NCI-H1694 (cell line): ENCODE measurements at places on chromosomes 12 and 14.

DNA sequence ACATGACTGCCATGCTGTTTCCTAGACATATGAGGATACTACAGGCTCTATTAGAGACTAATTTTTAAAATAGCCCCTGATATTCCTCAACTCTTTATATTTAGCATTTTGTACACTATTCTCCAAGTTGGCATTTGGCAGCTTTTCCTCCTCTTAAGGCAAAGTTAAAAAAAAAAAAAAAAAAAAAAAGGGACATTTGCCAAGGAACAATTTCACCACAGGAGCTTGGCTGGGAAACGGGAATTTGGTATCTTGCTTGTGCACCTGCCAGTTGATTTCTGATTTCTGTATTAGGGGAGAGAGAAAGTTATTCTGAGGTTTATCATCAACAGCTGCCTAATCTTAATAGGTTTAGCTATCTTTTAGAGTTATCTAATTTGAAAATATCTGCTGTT, 87.2 kb downstream of the CAND1 start:
- no peak for DNase-seq

GRCh38 chr14:61836184-61836583, 74.0 kb downstream of the SNAPC1 start:
- DNase-seq = no peak

DNA sequence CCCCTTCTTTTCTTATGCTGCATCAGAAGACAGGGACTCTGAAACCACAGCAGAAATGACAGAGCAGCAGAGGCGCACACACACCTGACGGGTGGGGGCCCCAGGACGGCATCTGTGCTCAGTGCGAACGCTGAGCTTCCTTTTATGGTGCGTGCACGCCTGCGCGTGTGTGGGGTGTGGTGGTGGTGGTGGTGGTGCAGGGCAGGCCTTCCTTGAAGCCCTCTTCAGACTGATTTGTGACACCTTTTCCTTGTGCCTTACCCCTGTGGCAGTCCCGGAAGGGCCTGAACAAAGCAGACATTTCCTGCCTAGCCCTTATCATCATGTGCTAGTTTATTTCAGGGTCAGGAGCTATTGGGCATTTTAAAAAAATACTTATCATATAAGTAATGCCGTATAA, 75.7 kb downstream of the TSPAN9 start:
- DNase-seq = no peak

DNA sequence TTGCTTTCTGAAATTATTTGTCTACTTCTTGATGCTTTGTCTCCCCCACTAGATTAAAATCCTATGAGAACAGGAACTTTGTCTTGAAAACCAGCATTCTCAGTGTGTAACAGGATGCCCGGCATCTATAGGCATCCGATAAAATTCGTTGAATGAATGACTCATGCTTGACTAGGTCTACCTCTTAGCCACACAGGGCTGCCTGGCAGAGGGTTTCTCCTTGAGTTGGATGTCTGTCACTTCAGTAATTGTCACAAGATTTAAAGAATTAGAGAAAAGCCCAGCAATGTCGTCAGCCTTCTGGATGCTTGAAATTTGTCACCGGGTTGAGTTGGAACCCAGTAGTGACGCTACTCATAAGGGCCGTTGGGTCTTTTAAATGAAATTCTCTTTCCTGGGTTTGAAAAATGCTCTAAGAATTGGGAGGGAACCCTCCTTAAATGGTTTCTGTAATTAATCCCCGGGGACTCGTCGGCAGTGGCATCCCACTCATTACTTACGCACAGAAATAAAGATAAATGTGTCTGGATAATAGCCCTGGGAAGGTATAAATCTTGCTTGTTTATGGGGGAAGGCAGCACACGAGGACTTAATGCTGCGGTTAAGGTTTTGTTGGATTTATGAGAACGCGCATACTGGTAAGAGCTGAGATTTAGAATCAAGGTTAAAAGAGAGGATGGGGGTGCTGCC, 194.1 kb downstream of the AACS start:
- no peak for DNase-seq

DNA sequence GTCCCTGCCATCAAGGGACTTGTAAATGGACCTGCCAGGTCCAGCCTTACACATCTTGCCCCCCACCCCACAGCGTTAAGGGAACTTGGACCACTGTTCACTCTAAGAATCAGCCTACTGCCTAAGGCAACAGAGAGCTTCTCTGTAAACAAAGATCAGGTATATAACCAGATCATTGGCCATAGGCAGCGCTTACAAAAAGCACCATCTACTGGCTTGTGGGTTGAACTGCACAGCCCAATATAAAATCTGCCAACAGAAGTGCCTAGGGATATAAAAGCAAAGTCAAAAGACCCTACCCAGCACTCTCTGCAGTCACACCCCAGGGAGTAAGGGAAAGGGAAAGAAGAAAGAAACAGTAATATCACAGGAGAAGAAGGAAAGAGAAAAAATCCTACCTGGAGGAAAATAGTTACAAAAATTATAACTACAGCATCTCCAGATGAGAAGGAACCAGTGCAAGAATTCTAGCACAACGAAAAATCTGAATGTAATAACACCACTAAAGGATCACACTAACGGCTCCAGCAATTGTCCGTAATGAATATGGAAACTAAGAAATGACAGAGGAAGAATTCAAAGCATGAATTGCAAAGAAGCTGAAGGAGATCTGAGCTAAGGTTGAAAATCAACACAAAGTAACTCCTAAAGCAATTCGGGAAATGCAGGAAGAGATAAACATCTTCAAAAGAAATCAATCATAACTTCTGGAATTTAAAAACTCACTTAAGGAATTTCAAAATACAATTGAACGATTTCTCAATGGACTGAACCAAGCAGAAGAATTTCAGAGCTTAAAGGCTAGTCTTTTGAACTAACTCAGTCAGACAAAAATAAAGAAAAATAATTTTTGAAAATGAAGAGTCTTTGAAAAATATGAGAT, 95.2 kb upstream of the PCED1B start:
- DNase-seq = no peak

GRCh38 chr12:115437061-115437567, 753.1 kb upstream of the TBX3 start:
- no peak for DNase-seq

DNA sequence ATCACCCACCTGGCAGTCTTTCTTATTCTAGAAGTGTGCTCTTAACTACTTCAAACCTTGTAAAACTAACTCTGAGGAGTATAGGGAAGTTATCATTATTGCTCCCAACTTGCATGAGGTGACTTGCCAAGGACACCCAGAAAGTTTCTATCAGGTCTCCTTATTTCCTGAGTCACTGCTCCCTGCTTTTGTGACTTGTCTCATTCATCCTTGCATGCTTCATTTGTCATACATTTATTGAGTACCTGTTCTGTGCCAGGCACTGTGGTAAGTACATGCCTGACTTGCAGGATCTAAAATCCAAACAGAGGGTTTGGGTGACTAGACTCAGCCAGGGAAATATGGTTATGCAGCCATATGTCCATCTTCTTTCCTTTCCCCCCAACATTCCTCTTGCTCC, 25.5 kb downstream of the CFAP251 start:
- DNase-seq = no peak

DNA sequence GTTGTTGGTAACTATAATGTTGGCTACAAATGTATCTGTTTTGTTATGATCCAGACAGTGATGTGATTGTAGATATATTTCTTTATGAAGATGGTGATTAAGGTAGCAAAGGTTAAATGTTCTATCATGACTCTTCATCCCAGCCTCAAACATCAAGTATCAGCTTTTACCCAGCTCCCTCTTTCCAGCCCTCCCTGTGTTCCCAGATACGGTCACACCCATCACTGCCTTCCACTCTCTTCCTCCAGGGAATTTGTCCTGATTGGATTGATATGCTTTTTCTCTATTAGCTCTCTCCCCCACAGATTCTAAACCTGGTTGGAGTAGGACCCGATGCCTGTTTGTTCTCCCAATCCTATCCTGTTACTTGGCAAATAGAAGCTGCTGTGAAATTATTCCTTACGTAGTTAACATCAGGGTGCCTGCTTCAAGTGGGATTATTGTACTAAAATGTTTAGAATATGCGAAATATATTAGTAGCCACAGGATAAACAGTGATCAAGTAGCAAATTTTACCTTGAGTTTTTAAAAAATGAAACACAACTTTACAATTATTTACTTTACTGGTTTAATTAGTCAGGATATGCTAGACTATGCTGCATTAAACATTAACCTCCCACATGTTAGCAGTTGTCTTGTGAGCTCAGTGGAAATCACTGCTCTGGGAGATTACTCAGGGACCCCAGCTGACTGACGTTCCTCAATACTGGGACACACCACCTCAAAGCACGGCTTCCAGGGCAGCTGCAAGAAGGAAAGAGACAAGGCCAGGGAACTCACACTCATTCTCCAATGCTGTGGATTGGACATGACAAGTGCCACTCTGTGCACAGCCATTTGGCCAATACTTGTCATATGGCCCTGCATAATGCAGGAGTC, 165.3 kb downstream of the ALX1 start:
- no peak for DNase-seq

DNA sequence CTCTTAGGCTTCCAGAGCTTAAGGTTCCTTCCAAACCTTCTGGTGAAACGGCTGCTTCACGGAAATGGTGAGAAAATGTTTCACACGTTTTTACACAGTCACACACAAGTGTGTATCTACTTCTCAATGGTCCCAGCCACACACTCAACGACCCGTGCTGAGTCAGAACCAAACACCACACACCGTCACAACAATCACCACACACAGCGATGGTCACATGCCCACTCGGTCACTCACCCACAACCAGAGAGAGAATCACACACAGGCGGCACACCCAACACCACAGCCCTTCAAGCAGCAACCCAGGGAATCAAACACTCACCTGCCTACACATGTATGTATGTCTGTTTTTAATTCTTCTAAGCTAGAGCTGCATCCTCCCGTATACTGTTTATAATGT, 12.6 kb upstream of the PLEKHD1 start:
- DNase-seq = no peak

DNA sequence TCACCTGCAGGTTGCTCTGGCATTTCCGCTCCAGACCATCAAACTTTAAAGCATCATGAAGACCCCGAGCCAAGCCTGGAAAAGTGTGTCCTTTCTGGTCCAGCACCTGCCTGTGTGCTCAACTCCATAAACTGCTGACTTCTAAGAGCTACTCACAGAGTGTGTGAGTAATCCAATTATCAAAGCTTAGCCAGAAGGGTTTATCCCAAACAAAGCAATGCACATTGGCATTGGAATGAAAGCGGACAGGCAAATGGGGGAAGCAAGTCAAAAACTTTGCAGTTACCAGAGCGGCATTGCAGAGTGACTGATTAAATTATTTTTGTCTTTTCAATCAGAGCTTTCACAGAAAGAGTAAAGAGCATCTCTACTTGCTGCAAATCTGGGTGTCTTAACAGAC, 1262.4 kb upstream of the SEL1L start:
- no peak for DNase-seq

GRCh38 chr12:104138797-104139152, 765 bp upstream of the NFYB start:
- no peak for DNase-seq

DNA sequence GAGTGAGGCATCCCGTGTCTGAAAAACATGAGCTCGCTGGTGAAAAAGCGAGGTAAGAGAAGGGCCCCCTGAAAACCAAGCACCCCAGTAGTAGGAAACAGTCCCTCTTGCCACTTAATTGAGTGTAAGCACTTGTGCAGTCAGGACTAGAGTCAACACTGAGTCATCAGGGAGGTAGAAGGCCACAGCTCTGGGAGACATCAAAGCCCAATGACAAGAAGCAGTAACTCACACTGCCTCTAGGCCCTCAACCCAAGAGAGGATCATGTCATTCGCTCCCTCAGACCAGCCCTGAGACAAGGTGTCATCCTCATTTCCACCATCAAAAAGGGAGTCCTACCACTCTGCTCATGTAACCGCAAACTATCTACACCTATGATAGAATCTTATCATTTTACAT, 17.8 kb downstream of the POMT2 start:
- DNase-seq = no peak

GRCh38 chr14:21352587-21352986, 31.2 kb downstream of the SUPT16H start:
- no peak for DNase-seq

DNA sequence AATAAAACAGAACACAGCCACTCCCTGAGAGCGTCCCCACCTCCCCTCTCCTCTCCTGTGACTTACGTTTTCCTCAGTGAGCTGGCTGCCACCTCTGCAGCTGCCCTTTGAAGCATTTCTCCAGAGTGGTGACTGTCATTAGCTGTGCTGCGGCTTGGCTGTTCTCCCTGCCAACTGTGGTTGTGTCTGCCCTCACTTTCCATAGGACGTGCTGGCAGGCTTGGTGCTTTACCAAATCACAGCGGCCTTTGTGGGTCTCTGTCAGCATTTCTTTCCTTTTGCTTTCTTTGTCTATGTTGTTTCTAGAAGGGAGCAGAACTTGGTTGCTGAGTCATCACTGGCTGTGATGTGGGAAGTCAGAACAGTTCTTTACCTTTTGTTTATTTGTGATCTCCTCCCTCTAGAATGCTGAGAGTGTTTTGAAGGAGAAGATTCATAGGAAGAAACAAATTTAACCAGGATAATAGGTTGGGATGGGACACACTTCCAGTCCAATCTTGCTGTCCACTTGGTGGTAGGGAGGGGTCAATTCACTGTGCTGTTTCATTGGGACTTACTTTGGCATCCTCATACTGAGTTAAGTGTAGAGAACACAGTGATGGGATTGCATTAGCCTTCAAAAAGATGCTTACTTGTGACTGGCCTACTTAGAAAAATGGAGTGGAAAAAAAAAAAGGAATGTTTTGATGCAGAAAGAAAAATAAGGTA, 88.2 kb downstream of the TMX1 start:
- peak; percentile 80 for DNase-seq

DNA sequence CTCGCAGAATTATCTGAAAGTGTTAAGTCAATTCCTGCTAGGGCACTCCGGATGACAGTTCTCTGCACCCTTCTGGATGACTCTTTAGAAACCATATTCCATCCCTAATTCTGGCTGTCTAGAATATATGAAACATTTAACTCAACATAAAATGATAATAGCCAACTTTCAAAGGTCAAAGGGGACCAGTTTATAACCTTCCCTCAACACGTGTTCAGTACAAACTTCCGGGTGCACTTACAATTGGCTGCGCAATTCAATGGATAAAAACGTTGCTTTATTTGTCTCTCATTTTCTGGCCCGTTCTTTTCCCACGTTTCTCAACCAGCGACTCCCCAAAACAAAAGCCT, 1.3 kb downstream of the SBNO1 start:
- DNase-seq = no peak

DNA sequence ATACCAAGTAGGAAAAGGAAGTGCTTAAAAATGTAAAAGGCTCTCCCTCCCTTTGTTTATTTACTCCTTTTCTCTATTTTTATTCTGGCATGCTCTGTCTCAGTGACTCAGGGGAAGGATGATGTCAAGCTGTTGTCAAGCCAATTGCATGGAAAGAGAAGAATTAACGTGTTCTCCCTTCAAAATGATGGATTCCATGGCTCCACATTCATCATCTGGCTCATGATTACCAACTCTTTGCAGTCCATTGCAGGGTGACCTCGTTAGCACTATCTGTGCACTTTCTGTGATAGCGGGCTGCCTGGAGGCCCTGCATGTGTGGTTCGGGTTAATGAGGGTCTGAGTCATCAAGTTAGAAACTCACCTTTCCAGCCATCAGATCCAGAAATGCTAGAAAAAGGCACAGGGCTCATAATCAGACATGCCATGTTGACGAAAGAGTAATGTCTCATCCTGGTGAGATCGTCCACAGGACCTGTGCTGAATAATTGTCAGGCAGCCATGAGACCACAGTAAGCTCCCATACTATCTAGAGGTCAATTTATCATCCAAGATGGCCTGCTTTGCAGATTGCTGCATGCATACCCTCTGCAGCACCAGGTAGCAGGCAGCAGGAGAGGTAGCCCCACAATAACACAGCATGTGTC, 79.2 kb upstream of the BTG1 start:
- no peak for DNase-seq
